ENCODE measurements at places on chromosomes 7 and 10.

GRCh38 chr7:94276795-94277194 lies 117.9 kb upstream of the COL1A2 start:
- DNase-seq: peak; percentile 46

DNA sequence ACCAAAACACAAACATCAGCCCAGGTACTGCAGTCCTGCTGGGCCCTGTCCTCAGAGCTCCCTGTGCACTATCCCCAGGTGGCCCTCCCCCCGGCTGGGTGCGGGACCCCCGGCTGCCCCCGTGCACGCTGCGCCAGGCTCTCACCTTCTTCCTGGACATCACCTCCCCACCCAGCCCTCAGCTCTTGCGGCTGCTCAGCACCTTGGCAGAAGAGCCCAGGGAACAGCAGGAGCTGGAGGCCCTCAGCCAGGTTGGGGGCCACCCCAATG lies 14.3 kb downstream of the ATG9B start:
- DNase-seq: no peak

DNA sequence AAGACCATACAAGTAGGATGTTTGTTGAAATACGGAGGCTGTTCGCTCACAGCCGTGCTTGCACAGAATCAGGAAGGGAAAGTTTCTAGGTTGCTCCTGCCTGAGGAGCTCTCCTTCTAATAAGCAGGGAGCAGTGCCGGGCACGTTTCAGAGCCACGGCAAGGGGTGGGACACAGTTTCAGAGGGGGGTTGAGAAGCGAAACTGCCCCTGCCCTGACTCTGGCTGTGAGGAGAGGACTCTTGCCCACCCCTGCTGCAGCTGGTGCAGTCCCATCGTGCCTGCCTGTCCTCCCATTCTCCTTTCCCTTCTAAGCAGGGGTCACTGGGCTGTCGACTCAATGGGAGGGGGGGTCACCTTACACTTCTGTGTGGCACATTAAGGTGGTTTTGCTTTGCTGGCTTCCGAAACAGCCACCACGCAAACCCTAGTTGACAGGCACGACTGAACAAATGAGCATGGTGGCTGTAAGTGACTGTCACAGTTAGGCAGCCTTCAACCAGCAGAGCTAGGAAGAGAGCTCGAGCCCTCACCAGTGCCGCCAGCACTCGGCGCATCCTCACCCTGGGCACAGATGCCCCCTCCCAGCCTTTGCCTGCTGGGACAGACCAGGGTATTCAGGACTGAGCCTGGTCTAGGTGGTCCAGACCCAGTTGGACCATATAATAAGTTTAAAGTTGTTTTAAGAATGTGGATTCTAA lies 37.5 kb downstream of the ZNF467 start:
- DNase-seq: no peak

DNA sequence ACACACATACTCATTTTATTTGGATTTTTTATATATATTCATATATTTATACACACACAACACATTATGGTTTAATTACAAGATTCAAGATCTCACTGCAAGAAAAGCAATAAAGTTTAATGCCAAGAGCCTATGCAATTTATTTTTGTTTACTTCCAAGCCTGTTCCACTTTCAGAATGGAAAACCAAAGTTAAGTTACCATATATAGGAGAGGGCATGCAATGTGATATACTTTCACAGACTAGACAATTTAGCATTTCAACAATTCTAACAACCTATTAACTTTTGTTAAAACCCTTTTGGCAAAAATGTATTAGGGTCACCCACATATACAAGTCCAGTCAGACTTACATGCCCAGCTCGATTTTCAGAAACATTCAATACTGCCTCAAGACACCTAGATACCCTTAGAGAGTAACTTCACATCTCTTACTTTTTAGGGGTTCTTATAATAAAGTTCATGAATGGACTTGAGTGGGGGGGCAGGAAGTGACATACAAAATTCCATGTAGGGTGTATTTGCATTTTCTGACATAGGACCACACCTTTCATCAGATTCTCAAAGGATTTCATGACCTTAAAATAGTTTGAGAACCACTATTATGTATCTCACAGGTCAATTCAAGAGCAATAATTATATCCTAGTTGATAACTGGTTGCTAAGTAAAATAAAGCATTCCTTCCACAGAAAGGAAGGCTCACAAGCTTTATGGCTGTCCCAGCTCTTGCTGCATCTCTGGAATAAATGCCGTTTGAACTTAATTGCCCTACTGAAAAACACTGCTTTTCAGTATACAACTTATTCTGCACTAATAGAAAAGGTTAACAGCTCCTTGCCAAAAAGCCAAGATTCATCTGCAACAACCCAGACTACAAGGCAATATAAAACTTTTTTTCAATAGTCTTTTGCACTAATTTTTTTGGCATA lies 2.5 kb downstream of the P4HA1 start:
- peak; percentile 42 for DNase-seq

GRCh38 chr7:31937982-31938381 lies 132.2 kb downstream of the PDE1C start:
- DNase-seq: no peak

GRCh38 chr10:110850099-110850498 lies 21.6 kb upstream of the PDCD4 start:
- no peak for DNase-seq

GRCh38 chr7:66211429-66211828 lies 6.3 kb downstream of the TPST1 start:
- no peak for DNase-seq

DNA sequence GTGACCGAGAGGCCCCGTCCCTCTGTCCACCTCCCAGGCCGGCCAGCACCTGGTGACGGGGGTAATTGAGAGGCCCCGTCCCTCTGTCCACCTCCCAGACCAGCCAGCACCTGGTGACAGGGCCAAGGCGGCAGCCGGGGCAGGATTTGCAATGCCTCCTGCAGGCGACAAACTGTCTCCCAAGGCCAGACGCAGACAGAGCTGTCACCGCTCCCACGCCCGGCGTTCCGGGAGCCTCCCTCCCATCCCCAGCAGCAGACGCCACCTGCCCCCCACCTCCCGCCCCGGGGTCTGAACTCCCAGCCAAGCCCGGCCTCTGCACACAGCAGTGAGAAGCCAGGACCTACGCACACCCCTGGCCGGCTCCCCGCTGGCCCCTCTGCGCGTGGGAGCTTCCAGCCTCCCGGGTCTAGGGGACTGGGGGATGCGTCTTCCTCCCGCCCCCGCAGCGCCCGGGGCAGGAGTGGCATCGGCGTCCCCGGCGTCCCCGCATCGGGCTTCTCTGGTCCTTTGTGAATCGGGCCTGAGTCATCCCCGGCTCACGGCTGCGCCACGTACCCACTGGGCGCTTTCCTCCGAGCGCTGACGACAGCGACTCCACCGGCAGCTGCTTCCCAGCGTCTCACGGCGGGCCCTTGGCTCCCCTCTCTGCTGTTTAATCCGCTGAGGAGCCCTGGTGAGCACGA lies 95.1 kb upstream of the DIP2C start:
- no peak for DNase-seq

- no peak for DNase-seq
Observed at GRCh38 chr10:112981553-112981952, 31.5 kb downstream of the TCF7L2 start.

- no peak for DNase-seq
Observed at GRCh38 chr10:77319557-77319956, 318.1 kb downstream of the KCNMA1 start.

DNA sequence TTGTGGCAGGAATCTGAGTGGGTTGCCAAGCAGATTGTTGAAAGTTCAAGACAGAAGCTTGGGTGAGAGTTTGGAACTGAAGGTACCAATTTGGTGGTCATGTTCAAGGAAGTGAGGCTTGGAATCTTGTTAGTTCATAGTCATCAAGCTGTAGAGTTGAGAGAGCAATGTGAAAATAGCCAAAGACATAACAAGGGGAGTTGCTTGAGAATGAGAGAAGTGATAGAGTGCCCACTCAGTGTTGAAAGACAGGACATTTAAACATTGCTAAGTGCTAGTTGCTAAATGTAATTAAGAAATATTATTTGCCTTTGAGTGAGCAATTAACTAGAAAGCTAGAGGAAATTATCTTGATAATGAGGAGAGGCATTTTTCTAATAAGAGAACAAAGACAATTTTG lies 17.0 kb downstream of the ITGB8 start:
- DNase-seq: no peak

DNA sequence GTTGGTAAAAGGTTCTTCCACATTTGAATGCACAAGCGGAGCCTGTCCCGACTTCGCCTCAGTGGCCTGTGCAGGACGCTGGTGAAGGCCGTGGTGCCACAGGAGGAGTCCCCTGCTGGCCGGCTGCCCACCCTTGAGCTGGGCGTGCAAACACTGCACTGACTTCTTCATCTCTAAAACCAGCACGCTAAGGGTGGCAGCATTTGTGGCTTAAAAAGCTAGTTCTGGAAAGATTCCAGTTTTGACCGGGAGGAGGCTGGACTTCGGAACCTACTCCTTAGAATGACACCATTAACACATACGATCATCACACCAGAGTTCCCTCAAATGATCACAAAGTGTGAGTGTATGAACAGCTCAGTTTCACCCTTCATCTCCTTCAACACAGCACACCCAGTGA lies 102.4 kb downstream of the SMURF1 start:
- DNase-seq: peak; percentile 12

- no peak for DNase-seq
Observed at GRCh38 chr10:128630787-128631252, 504.6 kb upstream of the MKI67 start.

DNA sequence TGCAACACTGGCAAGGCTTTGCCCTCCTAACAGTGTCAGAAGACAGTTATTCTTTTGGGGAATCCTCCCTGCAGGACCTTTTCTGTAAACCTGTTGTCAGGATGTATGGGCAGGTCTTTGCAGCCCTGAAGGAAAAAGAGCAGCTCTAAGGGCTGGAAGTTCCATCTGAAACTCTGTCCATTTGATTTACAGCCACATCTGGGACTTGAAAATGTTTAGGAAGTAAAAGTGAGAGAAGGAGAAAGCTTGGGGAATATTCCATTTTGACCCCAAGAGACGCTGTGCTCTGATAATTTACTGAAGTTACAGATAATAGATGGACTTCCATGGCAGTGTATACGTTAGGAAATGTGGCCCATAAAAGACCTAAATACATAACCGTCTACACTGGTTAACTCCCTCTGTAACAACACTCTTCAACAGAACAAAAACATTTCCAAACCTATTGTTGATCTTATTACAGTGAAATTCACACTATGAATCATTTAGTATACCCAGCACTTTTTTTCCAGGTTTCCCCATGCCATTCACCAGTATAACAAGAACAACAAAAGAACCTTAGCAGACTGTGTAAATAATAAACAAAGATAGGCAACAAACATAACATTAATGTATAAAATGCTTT lies 89.1 kb downstream of the KIAA1549 start:
- DNase-seq: no peak

GRCh38 chr7:19932549-19933249 lies 159.3 kb upstream of the TMEM196 start:
- no peak for DNase-seq

GRCh38 chr7:33471636-33472242 lies 342.4 kb downstream of the BBS9 start:
- DNase-seq: no peak

DNA sequence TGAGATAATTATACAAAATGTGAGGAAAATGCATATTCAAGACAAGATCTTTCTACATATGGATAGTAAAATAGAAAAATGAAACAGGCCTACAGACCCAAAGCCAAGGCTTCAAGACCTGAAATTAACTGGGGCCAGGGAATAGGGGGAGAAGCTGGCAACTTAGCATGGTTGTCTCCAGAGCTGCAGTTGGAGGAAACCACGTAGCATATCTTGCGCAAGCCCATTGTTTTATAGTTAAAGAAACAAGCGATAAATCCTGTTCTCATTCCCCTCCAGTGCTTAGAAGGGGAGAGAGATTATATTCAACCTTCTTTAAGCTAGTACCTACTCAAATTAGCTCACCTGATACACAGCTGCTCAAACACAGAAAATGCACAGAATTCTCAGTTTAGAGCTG lies 197.1 kb downstream of the SORCS1 start:
- no peak for DNase-seq

- DNase-seq: no peak
Observed at GRCh38 chr10:71623098-71623985, 96.2 kb downstream of the C10orf105 start.

- DNase-seq: no peak
Observed at GRCh38 chr10:80787952-80788351, 250.2 kb downstream of the SH2D4B start.

- peak; percentile 63 for DNase-seq
Observed at GRCh38 chr7:106865130-106866041, at the start of gene PIK3CG. Gene PIK3CG, plus strand, starts transcription at chr7:106865282. Its CDS starts 2,280 bp downstream, at chr7:106867562.

DNA sequence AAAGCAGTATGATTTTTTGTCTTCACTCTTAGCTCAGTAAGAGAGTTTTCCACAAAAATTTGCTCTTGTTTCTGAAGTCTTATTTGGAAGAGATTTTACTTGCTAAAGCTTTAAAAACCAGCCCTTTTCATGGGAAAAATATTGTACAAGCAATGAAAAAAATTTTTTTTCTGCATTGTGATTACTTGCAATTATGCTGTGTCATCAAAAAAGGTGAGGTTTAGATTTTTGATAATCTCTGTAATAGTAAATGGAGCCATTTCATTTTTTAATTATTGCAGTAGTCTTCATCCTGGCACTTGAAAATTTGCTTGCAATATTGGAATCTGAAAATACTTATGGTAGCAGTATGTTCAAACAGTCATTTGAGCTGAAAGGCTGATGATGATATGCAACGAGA lies 447.4 kb downstream of the SH2D4B start:
- no peak for DNase-seq

DNA sequence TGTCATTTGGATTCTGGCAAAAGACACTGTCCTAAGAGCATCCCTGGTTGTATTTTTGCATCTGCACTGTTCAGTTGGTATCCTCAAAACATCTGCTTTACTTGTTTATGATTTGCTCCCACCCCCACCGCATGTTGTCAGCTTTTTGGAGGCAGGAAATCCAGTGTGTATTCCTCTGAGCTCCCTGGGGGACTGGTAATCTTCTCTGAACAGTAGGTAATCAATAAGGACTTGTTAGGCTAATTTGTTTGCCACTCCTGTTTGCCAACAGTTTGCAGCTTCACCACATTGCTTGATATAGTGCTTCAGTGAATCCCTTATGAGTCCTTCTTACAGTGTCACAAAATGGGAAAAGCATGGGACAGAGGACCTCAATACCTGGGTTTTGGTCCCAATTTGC lies 49.1 kb downstream of the FEZF1 start:
- DNase-seq: no peak

- no peak for DNase-seq
Observed at GRCh38 chr7:92625617-92626016, 35.4 kb upstream of the FAM133B start.

Data from pons (tissue), 1 donor.